ENCODE measurements at places on chromosomes 2 and 18.
A peak's percentile ranks its signal among the peaks of the same experiment; 100 is the strongest.

DNA sequence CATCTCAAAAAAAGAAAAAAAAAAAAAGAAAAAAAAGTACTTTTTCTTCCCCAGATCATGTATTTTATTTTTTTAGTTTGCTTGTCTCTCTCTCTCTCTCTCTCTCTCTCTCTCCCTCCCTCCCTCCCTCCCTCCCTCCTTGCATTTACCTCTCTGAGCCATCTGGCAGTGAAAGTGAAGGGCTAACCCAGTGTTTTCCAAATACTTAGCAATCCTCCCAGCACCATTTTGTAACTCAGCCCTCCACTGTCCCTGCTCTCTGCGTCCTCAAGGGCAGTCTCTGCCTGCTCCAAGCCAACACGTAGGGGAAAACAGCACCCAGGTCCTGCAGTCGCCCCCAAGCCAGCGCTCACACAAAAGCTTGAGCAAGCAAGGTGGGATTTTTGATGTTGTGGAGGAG lies 19.6 kb upstream of the TEX44 start:
- DNase-seq = no peak

DNA sequence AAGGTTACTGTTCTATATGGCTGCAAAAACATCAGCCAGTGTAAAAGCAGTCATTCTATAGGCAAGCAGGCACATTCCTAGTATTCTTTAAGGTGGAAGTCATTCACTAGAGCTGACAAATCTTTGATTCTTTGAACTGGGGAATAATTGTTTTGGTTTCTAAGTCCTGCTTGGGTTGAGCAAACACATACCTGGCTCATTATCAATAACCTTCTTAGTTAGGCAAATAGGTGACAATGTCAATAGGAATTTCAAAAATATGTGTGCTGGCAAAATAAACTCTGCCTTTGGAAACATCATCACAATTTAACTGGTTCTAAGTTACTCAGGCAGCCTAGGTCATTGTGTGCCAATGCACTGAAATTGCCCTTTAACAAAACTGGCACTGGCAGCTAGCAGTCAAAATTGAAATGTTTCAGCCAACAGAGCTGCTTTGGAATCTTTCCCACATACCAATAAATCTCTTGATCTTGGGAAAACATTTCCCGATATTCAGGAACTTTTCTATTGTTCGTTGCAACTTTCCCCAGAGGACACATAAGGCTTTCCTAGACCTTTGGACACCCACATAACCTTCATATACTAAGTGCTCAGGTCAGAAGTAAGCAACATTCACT lies 402.0 kb upstream of the MMADHC start:
- DNase-seq = peak; percentile 41

GRCh38 chr18:23498117-23498516 lies 5.2 kb upstream of the RMC1 start:
- no peak for DNase-seq

GRCh38 chr18:26483633-26484032 lies 64.7 kb downstream of the KCTD1 start:
- no peak for DNase-seq

GRCh38 chr2:57937456-57937855 lies 109.2 kb upstream of the VRK2 start:
- DNase-seq = peak; percentile 12

DNA sequence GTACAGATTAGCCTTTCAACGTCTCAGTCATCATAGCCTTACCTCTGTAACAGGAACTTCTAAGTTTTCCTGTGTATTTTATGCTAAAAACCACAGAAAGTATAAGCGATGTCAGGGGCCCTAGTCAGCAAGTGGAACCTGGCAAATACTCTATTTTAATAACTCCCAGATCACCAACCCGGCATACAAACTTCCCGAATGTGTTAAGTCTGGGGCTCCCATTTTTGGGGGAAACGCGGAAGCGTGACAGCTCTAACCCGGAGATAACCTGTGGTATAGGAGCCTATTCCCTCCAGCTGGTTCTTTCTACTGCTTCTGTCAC lies 574 bp downstream of the NIFK start:
- DNase-seq = peak; percentile 9

DNA sequence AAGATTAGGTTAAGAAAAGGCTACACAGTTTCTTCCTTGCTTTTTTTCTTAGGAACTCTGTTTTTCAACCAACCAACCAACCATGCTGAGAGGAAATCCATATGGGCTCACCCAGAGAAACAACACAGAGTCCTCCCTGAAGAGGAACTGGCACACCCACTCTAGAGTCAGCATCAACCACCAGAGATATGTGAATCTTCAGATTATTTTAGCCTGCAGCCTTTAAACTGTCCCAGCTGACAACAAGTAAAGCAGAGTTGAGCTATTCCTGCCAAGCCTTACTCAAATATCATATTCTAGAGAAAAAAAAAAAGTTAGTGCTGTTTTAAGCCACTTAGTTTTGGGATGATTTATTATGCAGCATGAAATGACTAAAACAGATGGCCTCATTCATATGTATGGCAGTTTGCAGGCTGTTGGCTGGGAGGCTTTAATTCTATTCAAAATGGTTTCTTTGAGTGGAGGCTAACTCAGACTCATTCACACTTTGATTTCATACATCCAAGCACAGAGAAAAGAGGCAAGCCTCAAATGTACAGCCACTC lies 1637.7 kb upstream of the LRRTM1 start:
- DNase-seq = no peak

DNA sequence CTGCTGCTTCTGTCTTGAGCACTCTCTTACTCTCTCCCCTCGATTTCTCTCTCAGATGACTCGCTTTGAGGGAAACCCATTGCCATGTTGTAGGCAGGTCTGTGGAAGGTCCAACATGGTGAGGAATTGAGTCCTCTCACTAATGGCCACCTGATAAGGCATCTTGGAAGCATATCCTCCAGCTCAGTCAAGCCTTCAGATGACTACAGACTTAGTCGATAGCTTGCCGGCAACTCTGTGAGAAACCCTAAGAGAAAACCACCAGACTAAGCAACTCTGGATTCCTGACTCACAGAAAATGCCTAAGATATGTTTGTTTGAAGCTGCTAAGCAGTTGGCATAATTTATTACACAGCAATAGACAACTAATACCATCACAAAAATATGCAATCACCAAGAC lies 51.2 kb downstream of the WDR75 start:
- peak; percentile 22 for DNase-seq

DNA sequence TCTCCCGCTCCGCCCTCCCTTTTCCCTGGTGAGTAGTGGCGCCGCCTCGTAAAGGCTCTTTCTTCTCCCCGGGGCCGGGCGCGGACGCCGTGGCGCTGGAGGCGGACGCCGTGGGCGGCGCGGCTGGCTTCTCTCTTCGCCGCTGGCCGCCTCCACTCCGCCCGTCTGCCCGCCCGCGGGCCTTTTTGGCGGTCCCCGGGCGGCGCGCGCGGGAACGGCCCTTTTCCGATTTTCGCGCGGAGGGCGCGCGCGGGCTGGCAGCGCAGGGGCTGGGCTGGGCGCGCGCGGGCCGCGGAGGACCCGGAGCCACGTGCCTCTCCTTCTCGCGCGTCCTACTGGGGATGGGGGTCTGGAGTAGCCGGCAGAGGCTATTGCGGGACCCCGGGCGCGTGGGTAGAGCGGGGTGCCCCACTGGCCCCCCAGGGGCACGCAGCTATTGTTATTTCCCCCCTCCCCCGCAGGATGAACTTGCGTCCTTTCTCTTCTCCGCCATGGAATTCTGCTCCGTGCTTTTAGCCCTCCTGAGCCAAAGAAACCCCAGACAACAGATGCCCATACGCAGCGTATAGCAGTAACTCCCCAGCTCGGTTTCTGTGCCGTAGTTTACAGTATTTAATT lies 472 bp downstream of the SLC20A1 start:
- no peak for DNase-seq

DNA sequence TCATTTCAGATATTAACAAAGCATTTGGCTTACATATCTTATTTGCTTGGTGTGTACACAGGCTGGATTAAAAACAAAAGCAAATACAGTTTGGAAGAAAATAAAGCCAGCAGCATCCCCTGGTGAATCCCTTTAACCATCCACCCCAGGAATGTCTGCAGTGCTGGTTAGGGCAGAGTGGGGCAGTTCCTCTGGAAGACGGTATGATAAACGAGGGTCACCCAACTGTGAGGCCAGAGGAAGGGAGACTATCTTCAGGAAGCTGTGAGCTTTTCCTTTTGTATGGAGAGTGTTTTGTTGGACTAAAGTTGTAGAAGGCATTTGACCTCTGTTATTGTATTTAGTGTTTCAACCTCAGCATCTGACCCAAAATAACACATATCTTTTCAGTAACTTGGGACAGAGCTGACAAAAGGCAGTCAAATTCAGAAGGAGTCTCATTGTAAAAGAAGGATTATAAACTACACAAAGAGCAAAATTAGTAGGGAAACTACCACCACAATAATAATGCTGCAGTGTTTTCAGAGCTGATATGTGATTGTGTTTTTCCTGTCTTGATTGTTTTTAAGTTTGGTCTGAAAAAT lies 159.1 kb downstream of the FMNL2 start:
- DNase-seq = no peak

- DNase-seq = no peak
These were observed 6.3 kb downstream of the SPIRE1 start for GRCh38 chr18:12651651-12652050.

DNA sequence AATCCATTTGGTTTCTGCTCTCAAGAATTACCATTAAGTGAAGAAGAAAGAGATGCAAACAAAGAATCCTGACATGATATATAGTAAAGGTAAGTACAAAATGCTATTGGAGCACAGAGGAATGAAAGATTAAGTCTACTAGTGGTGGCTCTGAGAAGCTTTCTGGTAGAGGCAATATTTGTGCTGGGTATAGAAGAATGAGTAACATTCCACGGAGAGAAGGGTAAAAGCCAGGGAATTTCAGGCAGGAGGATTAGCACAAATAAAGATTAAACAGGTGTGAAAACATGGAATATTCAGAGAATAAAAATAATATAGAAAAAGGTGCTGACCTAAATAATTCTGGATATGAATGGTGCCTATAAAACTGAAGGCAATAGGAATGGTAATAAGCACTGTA lies 31.8 kb downstream of the METTL8 start:
- no peak for DNase-seq

- no peak for DNase-seq
These were observed 111.8 kb downstream of the PRKCE start for GRCh38 chr2:45763255-45763654.

DNA sequence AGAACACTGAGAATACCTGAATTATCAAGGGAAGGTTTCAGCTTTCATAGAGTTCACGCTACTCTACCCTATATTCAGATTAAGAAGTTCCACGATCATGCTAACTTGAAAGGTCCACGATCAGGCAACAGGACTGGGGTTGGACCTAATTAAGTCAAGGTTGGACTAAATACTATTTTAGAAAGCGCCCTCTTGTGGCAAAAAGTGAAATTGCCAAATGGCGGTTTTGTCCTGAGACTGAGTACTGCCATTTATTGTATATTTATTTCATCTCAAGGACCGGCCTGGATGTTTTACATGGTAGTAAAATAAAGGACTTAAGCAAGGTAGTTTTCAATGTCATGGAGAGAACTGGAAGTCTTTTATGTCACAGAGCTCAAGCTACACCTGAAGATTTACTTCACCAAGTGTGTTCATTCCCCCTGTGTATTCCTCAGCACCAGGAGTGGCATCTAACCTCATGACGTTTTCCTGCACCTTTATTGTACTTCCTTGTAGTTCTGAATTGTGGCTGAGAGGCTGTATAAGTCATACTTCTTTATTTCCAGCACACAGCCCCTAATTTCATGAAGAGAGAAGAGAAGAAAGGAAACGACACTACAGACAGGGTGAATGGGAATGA lies 56.8 kb downstream of the SRD5A2 start:
- peak; percentile 49 for DNase-seq

DNA sequence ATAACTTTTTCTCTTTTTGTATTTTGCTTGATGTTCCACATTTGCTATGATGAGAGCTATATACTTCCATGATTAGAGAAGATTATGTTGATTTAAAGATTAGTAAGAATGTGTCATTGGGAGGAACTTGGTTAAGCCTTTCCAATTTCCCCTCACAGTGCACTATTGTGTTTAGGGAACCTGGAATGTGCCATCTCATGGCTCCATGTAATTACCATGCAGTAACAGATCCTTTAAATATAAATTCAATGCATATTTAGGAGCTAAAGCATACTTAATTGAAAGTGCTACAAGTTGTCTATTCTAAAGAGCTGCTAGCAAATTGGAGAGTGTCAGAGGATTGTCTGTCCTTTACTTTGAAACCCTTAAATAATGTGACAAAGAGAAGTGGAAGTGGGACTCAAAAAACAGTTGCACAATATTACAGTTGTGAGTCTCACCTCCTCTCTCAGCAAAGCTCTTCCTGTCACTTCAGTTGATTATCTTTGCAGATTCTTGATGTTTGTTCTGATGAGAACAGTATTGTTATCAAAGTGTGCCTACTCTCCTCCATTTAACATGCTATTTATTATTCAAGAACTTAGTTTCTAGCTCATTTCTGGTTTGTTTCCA lies 1162.7 kb upstream of the ZEB2 start:
- DNase-seq = peak; percentile 3
